ENCODE measurements at places on chromosomes 16 and 17. TPM values are rescaled to one million over a fixed set of nuclear protein-coding genes. Genes with fewer than 3 reads are reported as not detected.

GRCh38 chr16:11909653-11910545 is 5.9 kb downstream of the GSPT1 start:
- H3K27ac ChIP-seq, result peak overlapping the region; percentile 17
- H3K4me1 ChIP-seq, result peaks cover 40% of the 10 kb centered on the region
- peak; percentile 57 for DNase-seq
- H3K27me3 ChIP-seq, result no peaks in the 10 kb centered on the region

DNA sequence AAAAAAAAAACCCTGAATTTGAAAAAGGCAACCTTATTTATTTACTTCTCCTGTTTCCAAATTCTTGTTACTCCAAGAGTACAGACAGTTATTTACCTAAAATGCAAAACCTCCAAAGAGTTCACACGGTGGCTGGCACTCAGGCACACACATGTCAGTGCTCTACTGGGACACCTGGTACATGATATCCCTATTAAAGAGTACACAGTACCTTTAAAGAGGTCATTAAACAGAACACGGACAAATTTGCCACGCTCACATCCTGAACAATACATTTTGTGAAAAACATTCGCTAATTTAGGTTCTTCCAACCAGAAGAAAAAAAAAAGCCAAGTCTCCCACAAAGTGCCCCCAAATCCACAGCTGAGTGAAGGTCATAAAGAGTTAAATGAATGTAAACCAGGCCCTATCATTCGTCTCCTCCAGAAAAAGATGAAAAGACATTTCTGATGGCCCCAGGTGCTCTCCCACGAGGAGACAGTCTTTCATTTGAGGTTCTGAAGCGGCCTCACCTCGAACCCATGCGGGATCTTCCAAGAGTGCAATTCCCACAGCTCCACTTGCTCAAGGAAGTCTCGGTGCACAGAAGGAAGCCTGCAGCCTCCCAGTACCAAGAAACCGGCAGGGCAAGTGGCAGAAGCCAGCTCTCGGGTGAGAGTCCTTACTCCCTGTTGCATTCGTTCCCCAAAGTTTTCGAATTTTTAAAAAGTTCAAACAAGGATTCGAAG is 993 bp downstream of the ERN1 start:
- H3K27ac ChIP-seq, result peak overlapping the region; percentile 78
- DNase-seq, result peak; percentile 68
- no peaks in the 10 kb centered on the region for H3K36me3 ChIP-seq

- no peak overlapping the region for H3K27ac ChIP-seq
- peaks cover 13% of the 10 kb centered on the region for H3K4me1 ChIP-seq
- H3K4me3 ChIP-seq, result no peak overlapping the region
- H3K36me3 ChIP-seq, result no peaks in the 10 kb centered on the region
- peak; percentile 45 for DNase-seq
- no peaks in the 10 kb centered on the region for H3K27me3 ChIP-seq
Measured at GRCh38 chr17:70021726-70022125, 53.3 kb upstream of the KCNJ16 start.

- no peak overlapping the region for H3K27ac ChIP-seq
- DNase-seq, result peak; percentile 33
- H3K36me3 ChIP-seq, result no peaks in the 10 kb centered on the region
- H3K27me3 ChIP-seq, result no peaks in the 10 kb centered on the region
Measured at GRCh38 chr16:31129568-31130335, 5.8 kb downstream of the PRSS8 start.

GRCh38 chr17:74923538-74924249 is 379 bp upstream of the OTOP2 start:
- no peak overlapping the region for H3K27ac ChIP-seq
- peaks cover 76% of the 10 kb centered on the region for H3K27me3 ChIP-seq
- no peaks in the 10 kb centered on the region for H3K4me1 ChIP-seq
- no peaks in the 10 kb centered on the region for H3K36me3 ChIP-seq
- DNase-seq, result peak; percentile 71

DNA sequence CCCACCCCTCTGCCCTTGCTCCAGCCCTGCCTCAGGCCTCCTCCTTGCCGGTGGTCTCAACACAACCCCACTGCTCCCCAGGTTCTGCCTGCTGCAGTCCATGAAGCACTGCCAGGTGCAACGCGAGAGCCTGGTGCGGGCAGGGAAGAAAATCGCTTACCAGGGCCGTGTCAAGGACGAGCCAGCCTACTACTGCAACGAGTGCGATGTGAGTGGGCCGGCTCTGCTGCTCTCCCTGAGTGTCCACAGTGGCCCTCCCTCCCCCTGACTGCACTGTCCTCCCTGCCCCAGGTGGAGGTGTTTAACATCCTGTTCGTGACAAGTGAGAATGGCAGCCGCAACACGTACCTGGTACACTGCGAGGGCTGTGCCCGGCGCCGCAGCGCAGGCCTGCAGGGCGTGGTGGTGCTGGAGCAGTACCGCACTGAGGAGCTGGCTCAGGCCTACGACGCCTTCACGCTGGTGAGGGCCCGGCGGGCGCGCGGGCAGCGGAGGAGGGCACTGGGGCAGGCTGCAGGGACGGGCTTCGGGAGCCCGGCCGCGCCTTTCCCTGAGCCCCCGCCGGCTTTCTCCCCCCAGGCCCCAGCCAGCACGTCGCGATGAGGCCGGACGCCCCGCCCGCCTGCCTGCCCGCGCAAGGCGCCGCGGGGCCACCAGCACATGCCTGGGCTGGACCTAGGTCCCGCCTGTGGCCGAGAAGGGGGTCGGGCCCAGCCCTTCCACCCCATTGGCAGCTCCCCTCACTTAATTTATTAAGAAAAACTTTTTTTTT is 1.8 kb upstream of the TMEM88 start:
- no peaks in the 10 kb centered on the region for H3K36me3 ChIP-seq
- 0 out of 2 replicates have a peak, but pooled peaks cover 8% of the 10 kb centered on the region for H3K4me1 ChIP-seq
- no peaks in the 10 kb centered on the region for H3K27me3 ChIP-seq
- H3K4me3 ChIP-seq, result no peak overlapping the region

- peak overlapping the region; percentile 62 for H3K4me3 ChIP-seq
- 0 out of 2 replicates have a peak, but pooled peaks cover 9% of the 10 kb centered on the region for H3K4me1 ChIP-seq
- H3K27me3 ChIP-seq, result peaks cover 39% of the 10 kb centered on the region
Measured at GRCh38 chr17:1907909-1908698, 78.3 kb downstream of the RPA1 start.

GRCh38 chr17:27878776-27879562 is 14.2 kb downstream of the LYRM9 start:
- no peaks in the 10 kb centered on the region for H3K27me3 ChIP-seq

DNA sequence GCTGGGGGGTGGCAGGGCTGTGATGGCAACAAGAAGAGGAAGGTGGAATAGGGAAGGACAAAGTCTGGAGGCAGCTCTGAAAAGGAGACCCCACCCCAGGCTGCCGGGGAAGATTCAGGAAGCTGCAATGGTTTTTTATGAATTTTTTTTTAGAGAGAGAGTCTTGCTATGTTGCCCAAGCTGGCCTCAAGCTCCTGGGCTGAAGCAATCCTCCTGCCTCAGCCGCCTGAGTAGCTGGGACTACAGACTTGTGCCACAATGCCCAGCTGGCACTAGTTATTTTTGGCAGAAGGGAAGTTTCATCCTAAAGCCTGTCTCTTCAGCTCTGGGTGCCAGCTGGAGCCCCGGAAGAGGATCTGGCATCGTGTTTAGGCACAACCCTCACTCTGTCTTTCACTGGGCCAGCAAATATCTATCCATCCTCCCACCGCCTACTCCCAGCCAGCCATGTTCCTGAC is 1.3 kb upstream of the CES3 start:
- no peak overlapping the region for H3K27ac ChIP-seq
- no peak overlapping the region for H3K4me3 ChIP-seq
- H3K27me3 ChIP-seq, result no peaks in the 10 kb centered on the region
- H3K4me1 ChIP-seq, result no peaks in the 10 kb centered on the region
- DNase-seq, result no peak

GRCh38 chr16:15701975-15702970 is 52.2 kb downstream of the NDE1 start:
- H3K36me3 ChIP-seq, result peaks cover 36% of the 10 kb centered on the region
- H3K4me1 ChIP-seq, result no peaks in the 10 kb centered on the region
- no peaks in the 10 kb centered on the region for H3K27me3 ChIP-seq
- DNase-seq, result peak; percentile 41

DNA sequence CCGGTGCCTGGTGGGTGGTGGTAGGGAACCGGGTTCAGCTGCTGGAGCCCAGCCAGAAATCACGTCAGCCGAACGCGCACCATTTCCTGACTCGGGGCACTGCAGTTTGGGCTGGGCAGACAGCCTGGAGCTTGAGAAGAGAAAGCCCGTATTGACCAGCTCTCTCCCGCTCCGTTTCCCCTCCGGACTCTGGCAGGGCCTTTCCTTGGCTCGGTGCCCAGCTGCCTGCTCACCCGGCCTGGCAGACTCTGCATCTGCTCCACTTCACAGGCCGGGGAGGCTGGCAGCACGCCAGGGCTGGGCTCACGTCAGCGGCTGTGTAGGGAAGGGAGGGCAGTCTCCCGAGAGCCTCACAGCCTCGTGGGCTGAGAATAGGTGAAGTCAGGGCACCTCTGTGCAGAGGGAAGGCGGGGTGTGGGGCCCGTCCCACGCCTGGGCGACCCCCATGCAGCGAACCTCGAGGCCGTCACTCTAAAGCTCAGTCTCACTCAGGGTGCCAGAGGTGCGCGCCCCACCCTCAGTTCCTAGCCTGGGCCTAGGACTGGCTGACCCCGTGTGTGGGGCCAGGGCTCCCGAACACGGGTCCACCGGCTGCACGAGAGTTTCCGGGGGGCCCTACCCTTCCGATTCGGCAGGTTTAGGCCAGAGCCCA is 59.1 kb downstream of the OR1D5 start:
- H3K27ac ChIP-seq, result peak overlapping the region; percentile 50
- peak overlapping the region; percentile 12 for H3K4me3 ChIP-seq
- peak; percentile 98 for DNase-seq

- no peak for DNase-seq
- H3K36me3 ChIP-seq, result no peaks in the 10 kb centered on the region
- no peak overlapping the region for H3K27ac ChIP-seq
- H3K27me3 ChIP-seq, result no peaks in the 10 kb centered on the region
- H3K4me3 ChIP-seq, result no peak overlapping the region
Measured at GRCh38 chr16:81641395-81642106, 137.5 kb upstream of the PLCG2 start.

- H3K4me3 ChIP-seq, result no peak overlapping the region
- H3K27me3 ChIP-seq, result peaks cover 7% of the 10 kb centered on the region
- no peaks in the 10 kb centered on the region for H3K4me1 ChIP-seq
- no peak for DNase-seq
- no peaks in the 10 kb centered on the region for H3K36me3 ChIP-seq
Measured at GRCh38 chr17:35765756-35766488, 5.2 kb downstream of the C17orf50 start.

DNA sequence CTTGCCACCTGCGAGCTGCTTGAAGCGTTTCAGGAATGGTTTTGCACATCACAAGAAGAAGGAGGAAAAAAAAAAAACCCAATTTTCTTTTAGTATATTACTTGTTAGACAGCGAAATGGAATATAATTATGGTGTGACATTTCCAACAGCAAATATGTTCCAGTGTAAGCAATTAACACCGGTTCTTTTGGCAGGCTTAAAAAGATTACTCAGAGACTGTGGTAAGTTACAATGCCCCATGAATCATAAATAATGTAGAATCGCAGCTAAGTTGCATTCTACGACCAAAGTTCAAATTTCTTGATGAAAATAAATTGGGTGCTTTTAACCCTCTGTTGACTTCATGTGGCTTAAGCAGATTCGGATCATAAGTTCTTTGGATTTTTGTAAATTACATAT is 245.2 kb downstream of the XYLT1 start:
- H3K36me3 ChIP-seq, result no peaks in the 10 kb centered on the region
- H3K27ac ChIP-seq, result peak overlapping the region; percentile 40
- DNase-seq, result peak; percentile 77

- no peaks in the 10 kb centered on the region for H3K27me3 ChIP-seq
- no peak for DNase-seq
- no peaks in the 10 kb centered on the region for H3K36me3 ChIP-seq
- H3K27ac ChIP-seq, result no peak overlapping the region
Measured at GRCh38 chr17:81230043-81230820, 7.5 kb upstream of the CEP131 start.

- peak within 1 kb of the TSS; percentile 89 for H3K27ac ChIP-seq
- DNase-seq, result peak; percentile 100
- H3K4me3 ChIP-seq, result peak within 1 kb of the TSS; percentile 87
- H3K36me3 ChIP-seq, result no peaks in the 10 kb centered on the region
Measured at GRCh38 chr17:81394921-81395599, at the start of gene BAHCC1. TSS of gene BAHCC1 (plus strand) at chr17:81395457. CDS start at chr17:81399740, 4,283 bp downstream.

- no peak for DNase-seq
- no peak overlapping the region for H3K27ac ChIP-seq
- no peaks in the 10 kb centered on the region for H3K27me3 ChIP-seq
- H3K36me3 ChIP-seq, result peaks cover 39% of the 10 kb centered on the region
- H3K4me1 ChIP-seq, result peaks cover 22% of the 10 kb centered on the region
Measured at GRCh38 chr16:2756288-2757015, 4.0 kb downstream of the SRRM2 start.

- H3K27ac ChIP-seq, result no peak overlapping the region
- no peak overlapping the region for H3K4me3 ChIP-seq
- H3K36me3 ChIP-seq, result no peaks in the 10 kb centered on the region
- DNase-seq, result peak; percentile 93
Measured at GRCh38 chr16:81523387-81524115, 78.9 kb downstream of the CMIP start.

DNA sequence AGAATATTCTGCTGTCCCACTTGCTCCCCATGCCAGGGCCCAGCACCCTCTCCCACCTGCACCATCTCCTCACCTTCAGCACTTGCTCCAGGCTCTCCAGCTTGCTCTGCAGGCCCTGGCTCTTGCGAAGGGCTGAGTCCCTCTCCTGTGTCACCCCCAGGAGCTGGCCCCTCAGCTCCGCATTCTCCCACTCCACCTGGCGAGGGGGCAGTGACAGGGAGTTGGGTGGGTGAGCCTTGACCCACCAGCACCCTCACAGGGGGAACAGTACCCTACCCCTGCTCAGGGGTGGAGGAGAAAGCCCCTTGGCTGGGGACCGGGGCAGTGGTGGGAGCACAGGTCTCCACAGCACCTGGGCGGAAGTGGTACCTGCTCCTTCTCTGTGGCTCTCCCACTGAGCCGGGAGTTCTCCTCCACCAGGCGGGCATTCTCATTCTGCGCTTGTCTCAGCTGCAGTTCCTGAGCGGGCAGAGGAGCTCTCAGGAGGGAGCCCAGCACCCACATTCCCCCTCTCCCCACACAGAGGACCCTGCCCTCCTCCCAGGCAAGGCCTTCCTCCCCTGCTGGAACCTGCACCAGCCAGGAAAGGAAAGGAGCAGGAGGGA is 5.9 kb downstream of the TSPOAP1 start:
- H3K4me1 ChIP-seq, result no peaks in the 10 kb centered on the region
- H3K36me3 ChIP-seq, result no peaks in the 10 kb centered on the region
- no peaks in the 10 kb centered on the region for H3K27me3 ChIP-seq
- H3K27ac ChIP-seq, result no peak overlapping the region

DNA sequence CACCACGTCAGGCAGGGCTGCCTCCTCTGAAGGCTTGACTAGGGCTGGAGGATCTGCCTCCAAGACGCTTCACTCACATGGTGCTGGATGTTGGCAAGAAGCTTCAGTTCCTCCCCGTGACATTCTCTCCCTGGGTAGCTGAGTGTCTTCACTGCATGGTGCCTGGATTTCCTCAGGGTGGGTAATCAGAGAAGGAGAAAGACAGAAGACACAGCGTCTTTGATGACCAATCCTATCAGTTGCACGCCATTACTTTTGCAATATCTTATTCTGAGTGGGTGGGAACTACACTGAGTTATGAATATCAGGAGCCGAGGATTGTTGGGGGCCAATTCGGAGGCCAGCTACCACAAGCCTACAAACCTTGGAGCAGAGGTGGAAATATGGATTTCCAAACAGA is 139.7 kb downstream of the SHISA6 start:
- DNase-seq, result no peak
- no peak overlapping the region for H3K4me3 ChIP-seq
- no peaks in the 10 kb centered on the region for H3K4me1 ChIP-seq

The MIEN1 gene
- total RNA-seq, result 37.1 TPM

The C16orf96 gene
- total RNA-seq, result not detected

The PERCC1 gene
- total RNA-seq, result not detected

The TNFRSF17 gene
- not detected for total RNA-seq

The LHX1 gene
- total RNA-seq, result not detected

The NPIPA2 gene
- 0.51 TPM for total RNA-seq

The NLRC3 gene
- not detected for total RNA-seq

The ANKRD40CL gene
- not detected for total RNA-seq

The CDH16 gene
- not detected for total RNA-seq

The TBC1D3G gene
- total RNA-seq, result not detected

All from GM23248 (cell line).